Effector memory CD4-positive, alpha-beta T cell (primary cell): ENCODE measurements at places on chromosomes 6 and 20.

- no peak for DNase-seq
- H3K4me1 ChIP-seq = no peaks in the 10 kb centered on the region
- H3K36me3 ChIP-seq = no peaks in the 10 kb centered on the region
- H3K4me3 ChIP-seq = no peak overlapping the region
- H3K27me3 ChIP-seq = no peaks in the 10 kb centered on the region
- H3K27ac ChIP-seq = no peak overlapping the region
Measured at GRCh38 chr6:34949636-34950035, 60.6 kb downstream of the ANKS1A start.

DNA sequence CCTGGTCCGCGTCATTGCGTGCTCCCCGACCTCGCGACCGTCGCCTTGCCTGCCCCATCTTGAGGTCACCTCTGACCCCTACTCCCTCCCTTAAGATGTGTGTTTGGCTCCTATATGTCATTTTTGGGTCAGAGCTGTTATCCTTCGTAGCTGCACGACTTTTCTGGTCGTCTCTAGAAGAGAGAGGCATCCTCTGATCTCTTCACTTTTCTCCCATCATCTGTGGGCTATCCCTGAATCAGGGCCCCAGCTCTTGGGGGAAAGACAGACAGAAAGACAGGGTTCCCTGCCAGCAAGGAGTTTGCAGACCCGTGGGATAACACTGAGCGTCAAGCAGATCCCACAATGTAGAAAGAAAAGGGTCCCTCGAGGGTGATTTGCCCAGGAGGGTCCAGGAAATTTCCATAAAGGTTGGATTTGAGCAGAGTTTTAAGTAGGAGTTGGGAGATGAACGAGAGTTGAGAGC, 555 bp downstream of the FAM120B start:
- peak overlapping the region; percentile 62 for H3K4me3 ChIP-seq
- H3K36me3 ChIP-seq = no peaks in the 10 kb centered on the region
- peaks cover 27% of the 10 kb centered on the region for H3K4me1 ChIP-seq
- H3K27ac ChIP-seq = peak overlapping the region; percentile 89

- peaks cover 26% of the 10 kb centered on the region for H3K36me3 ChIP-seq
- no peaks in the 10 kb centered on the region for H3K27me3 ChIP-seq
- H3K4me1 ChIP-seq = no peaks in the 10 kb centered on the region
Measured at GRCh38 chr20:37749620-37750403, 56.0 kb downstream of the CTNNBL1 start.

DNA sequence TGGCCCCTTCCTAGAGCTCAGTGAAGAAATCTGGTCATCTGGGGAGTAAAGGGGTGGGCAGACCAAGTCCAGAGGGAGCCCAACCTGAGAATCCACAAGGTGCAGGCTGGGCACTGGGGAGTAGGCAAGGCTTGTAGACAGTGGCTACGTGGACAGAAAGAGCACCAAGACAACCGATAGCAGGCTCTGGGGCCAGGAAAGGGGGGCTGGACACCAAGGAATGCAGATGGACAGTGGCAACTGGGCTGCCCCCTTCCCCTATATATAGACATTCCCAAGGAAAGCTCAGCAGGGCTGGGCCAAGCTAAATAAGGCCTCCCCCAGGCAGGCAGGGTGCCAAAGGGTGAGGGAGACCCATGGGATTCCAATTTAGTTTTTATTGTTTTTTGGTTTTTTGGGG, 1.5 kb upstream of the TNNC2 start:
- peaks cover 6% of the 10 kb centered on the region for H3K27me3 ChIP-seq
- peaks cover 2% of the 10 kb centered on the region for H3K4me1 ChIP-seq
- no peak overlapping the region for H3K4me3 ChIP-seq
- no peaks in the 10 kb centered on the region for H3K36me3 ChIP-seq
- DNase-seq = no peak

GRCh38 chr20:25738198-25738597, 41.5 kb upstream of the ZNF337 start:
- no peak for DNase-seq
- H3K36me3 ChIP-seq = no peaks in the 10 kb centered on the region
- H3K4me1 ChIP-seq = peaks cover 8% of the 10 kb centered on the region
- no peak overlapping the region for H3K4me3 ChIP-seq
- no peaks in the 10 kb centered on the region for H3K27me3 ChIP-seq

GRCh38 chr20:38722683-38723016, 1.6 kb upstream of the SLC32A1 start:
- no peak overlapping the region for H3K4me3 ChIP-seq
- H3K36me3 ChIP-seq = no peaks in the 10 kb centered on the region
- peaks cover 63% of the 10 kb centered on the region for H3K27me3 ChIP-seq
- H3K4me1 ChIP-seq = peaks cover 32% of the 10 kb centered on the region

DNA sequence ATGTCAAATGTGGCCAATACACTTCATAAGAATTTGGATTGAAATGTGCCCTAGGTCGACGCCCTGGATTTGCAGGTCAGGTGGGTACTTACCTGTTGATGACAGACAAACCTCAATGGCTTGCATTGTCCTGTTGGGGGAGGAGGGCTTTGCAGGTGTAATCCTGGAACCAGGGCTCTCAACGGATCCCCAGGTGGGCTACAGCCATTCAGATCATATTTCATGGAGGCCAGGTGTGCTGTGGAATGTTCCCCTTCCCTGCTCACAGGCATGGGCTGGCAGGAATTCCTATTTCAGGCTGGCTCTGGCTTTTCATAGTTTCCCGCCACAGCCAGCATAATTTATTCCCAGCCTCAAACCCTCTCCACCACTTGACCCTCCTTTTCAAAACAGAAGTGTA, 254.7 kb downstream of the SMOC2 start:
- H3K36me3 ChIP-seq = no peaks in the 10 kb centered on the region
- peaks cover 3% of the 10 kb centered on the region for H3K27me3 ChIP-seq
- no peak overlapping the region for H3K27ac ChIP-seq
- no peak for DNase-seq
- no peaks in the 10 kb centered on the region for H3K4me1 ChIP-seq

DNA sequence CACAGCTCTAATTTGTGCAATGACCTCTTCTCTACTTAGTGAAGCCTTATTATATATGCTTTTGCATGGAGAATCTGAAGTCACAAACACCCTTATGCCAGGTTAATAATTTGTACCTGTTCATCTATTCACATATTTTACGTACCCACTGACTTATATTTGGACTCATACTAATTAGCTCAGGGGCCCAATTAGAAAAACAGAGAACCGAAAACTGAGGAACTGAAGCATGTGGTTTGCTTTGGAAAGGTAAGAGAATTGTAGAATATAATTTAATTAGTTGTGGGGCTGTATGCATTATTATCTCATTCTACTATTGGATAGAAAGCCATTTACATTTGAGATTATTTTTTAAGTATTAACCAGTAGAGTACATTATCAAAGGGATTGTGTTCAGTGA, 805.9 kb upstream of the CITED2 start:
- H3K4me1 ChIP-seq = no peaks in the 10 kb centered on the region
- H3K27ac ChIP-seq = no peak overlapping the region
- H3K36me3 ChIP-seq = no peaks in the 10 kb centered on the region
- no peak for DNase-seq
- no peak overlapping the region for H3K4me3 ChIP-seq
- H3K27me3 ChIP-seq = no peaks in the 10 kb centered on the region

DNA sequence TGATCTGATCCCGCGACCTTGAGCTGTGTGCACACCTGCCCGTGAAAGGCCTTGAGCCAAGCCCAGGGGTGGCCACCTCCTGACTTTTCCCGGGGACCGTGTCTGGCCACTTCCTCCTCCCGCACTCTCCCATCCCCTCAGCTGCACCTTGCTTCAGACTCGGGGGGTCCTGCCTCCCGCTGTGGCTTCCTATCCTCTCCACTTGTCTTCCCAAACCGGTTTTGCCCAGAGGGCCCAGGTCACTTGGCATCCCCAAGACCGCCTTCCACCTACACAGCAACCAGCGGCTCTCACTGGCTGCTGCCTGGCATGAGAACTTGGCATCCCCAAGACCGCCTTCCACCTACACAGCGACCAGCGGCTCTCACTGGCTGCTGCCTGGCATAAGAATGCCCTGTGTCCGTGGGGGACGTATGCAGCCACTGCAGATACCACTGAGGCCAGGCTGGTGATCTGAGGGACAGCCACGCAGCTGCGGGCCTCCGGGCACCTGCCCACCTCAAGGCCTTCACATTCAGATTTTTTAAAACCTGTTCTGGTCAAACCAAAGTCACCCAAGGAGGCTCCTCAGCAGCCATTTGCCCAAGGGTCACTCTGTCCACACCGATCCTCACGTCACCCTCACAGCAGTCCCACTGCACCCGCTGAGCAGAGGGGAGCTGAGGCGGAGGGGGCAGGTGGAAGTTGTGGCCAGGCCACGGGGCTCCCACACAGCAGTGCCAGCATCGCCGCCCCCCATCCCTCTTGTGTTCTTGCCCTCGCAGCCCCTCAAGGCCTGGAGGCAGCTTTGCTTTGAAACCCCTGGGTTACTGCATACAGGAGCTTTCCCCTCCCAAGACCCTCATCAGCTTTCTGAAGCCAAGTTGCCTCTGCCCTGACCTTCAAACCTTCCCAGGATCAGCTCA, 245.5 kb downstream of the TAF4 start:
- H3K36me3 ChIP-seq = no peaks in the 10 kb centered on the region
- no peak overlapping the region for H3K4me3 ChIP-seq
- no peak overlapping the region for H3K27ac ChIP-seq
- no peaks in the 10 kb centered on the region for H3K27me3 ChIP-seq
- DNase-seq = no peak

DNA sequence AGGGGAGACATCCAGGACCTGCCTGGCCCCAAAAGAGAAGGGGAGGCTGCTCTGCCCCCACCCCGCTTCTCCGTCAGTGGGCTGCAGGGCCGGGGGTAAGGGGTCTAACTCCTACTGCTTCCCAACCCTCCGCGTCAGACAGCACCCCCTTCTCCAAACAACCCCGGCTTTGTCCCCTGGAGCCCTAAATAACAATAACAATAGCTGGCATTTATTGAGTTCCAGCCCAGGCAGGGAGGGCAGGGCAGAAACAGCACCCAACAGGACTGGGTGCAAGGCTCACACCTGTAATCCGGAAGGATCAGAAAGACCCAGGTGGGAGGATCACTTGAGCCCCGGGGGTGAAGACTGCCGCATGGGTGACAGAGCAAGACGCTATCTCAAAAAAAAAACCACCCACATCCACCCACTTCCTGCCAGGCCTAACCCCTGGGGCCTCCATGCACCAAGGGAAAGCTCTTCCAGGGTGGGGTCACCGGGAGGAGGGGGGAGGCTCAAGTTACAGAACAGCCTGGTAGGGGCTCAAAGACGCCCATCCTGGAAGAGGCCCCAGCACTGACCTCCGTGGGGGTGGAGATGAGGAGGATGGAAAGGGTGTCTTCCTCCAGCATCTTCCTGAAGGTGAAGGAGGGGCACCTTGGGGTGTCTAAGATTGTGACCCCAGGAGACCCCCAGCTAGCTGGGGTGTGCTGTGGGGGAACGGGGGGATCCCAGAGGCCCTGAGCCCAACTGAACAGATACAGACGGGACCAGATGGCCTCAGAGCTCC, 1.3 kb upstream of the FNDC11 start:
- no peak overlapping the region for H3K4me3 ChIP-seq
- H3K27me3 ChIP-seq = peaks cover 3% of the 10 kb centered on the region
- no peaks in the 10 kb centered on the region for H3K36me3 ChIP-seq
- peak; percentile 54 for DNase-seq
- peaks cover 16% of the 10 kb centered on the region for H3K4me1 ChIP-seq

GRCh38 chr6:115717062-115717461, 343.6 kb downstream of the FRK start:
- H3K36me3 ChIP-seq = no peaks in the 10 kb centered on the region
- H3K27ac ChIP-seq = no peak overlapping the region
- DNase-seq = no peak
